T-helper 17 cell (primary cell): ENCODE measurements at places on chromosomes 4 and X. TPM values are rescaled to one million over a fixed set of nuclear protein-coding genes. Genes with fewer than 3 reads are reported as not detected.

GRCh38 chrX:47751670-47752069 is 85.0 kb upstream of the ZNF81 start:
- no peak for DNase-seq
- H3K27ac ChIP-seq = no peak overlapping the region
- no peaks in the 10 kb centered on the region for H3K36me3 ChIP-seq
- H3K27me3 ChIP-seq = peaks cover 26% of the 10 kb centered on the region
- no peak overlapping the region for H3K4me3 ChIP-seq

- H3K4me3 ChIP-seq = peak overlapping the region; percentile 81
- H3K4me1 ChIP-seq = peaks cover 31% of the 10 kb centered on the region
- H3K27me3 ChIP-seq = no peaks in the 10 kb centered on the region
- H3K36me3 ChIP-seq = peaks cover 5% of the 10 kb centered on the region
- no peak for DNase-seq
Measured at GRCh38 chrX:129786210-129786651, 6.5 kb downstream of the SASH3 start.

DNA sequence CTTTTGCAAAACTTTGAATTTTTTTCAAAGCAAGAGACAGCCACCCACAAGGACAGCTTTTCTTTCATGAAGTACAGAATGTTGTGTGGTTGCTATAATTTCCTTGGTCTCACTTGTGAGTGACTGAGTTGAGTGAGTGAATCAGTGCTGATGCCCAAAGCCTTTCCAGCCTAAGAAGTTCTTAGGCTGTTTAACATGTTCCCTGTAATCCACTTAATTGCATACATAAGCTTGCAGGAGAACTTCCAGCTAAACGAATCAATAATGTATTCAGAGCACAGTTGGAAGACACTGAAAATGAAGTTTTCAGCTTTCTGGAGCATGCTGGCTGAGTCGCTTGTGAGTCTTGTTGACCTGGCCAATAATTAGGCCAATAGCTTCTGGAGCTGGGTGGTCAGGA is 42.0 kb upstream of the GK2 start:
- no peaks in the 10 kb centered on the region for H3K4me1 ChIP-seq
- H3K4me3 ChIP-seq = no peak overlapping the region
- no peak overlapping the region for H3K27ac ChIP-seq
- H3K36me3 ChIP-seq = no peaks in the 10 kb centered on the region
- no peak for DNase-seq
- H3K27me3 ChIP-seq = no peaks in the 10 kb centered on the region

- DNase-seq = no peak
- H3K4me1 ChIP-seq = no peaks in the 10 kb centered on the region
- peaks cover 6% of the 10 kb centered on the region for H3K27me3 ChIP-seq
Measured at GRCh38 chrX:38368774-38369173, 16.4 kb downstream of the OTC start.

Gene SLC2A9
- total RNA-seq = 2.8 TPM

Gene SYTL4
- 8.2 TPM for total RNA-seq

Gene TMEM154
- 25.2 TPM for total RNA-seq

Gene F11
- not detected for total RNA-seq
